Smooth muscle cell of the brain vasculature (primary cell): ENCODE measurements at places on chromosomes 5 and 9.

- no peak for DNase-seq
Observed at GRCh38 chr5:63931836-63932235, 30.4 kb downstream of the HTR1A start.

- DNase-seq = no peak
Observed at GRCh38 chr9:74092491-74092834, 404.7 kb upstream of the RORB start.

- no peak for DNase-seq
Observed at GRCh38 chr5:97094579-97095317, 47.7 kb downstream of the LIX1 start.

- DNase-seq = no peak
Observed at GRCh38 chr9:8860925-8861324, 1061.3 kb upstream of the DMAC1 start.

- no peak for DNase-seq
Observed at GRCh38 chr5:127549551-127549950, 32.1 kb downstream of the PRRC1 start.

GRCh38 chr9:4296217-4296616 is 3.7 kb downstream of the GLIS3 start:
- DNase-seq = no peak

DNA sequence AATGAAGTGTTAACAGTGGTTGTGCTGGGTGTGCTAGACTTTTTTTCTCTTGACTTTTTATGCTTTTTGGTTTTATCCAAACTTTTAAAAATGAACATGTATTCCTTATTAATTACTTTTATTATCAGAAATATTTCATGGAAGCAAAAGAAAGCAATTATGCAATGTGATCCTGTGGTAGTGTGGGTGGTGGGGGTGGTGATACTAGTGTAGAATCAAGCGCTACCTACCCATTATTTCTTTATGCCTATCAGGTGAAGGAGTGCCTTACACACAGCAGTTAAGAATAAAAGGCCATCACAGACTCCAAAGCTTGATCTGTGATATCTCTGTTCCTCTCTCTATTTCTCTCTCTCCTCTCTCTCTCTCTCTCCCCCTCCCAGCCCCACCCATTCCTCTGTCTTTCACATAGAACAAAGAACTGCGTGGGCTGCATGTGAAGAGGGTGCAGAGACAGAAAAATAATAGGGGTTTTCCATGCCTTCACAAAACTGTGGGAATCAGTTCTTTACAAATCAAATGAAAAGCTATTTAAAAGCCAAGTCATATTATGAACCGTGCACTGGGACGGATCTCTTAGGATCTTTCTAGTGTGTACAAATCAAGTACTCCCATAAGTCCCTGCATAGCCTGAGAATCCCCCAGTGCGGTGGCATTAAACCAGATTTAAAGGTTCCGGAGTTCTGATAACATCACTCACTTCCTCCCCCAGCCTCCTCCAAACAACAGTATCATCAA is 351.2 kb downstream of the RAB3C start:
- no peak for DNase-seq

DNA sequence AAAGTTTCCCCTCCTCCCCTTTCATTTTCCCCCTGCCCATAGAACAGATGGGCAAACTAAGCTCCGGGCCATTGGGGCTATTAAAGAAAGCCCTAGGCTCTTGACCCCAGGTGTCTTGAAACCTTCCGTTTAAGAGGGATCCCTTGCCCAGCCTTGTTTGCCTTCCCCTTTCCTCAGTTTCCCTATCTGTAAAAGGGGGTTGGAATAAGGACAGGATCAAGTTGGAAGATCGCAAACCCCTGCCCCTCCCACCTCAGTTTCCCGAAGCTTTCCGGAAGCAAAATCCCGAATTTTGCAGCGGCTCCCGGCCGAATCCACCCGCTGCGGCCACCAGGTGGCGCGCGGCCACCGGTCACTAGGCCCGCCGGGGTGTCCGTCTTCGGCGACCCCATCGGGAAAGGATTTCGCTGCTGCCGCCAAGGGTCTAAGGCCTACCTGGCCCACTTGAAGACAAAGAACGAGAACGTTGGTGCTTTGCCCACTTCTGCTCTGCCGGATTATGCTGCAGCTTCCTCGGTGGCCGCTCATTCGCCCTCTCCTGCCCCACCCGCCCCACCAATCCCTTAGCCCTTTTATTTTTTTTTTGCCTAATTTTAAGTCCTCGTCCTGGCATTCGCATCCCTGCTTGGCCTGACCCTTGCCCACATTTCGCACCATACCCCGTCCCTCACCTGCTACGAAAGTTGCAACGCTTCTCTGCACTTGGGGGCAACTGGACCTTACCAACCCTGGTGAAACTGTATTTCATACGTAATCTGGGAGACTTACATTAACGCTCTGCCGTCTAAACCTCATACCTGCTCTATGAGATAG is 962 bp upstream of the NR6A1 start:
- no peak for DNase-seq

GRCh38 chr9:95313010-95313498 is 4.5 kb downstream of the FANCC start:
- DNase-seq = no peak

DNA sequence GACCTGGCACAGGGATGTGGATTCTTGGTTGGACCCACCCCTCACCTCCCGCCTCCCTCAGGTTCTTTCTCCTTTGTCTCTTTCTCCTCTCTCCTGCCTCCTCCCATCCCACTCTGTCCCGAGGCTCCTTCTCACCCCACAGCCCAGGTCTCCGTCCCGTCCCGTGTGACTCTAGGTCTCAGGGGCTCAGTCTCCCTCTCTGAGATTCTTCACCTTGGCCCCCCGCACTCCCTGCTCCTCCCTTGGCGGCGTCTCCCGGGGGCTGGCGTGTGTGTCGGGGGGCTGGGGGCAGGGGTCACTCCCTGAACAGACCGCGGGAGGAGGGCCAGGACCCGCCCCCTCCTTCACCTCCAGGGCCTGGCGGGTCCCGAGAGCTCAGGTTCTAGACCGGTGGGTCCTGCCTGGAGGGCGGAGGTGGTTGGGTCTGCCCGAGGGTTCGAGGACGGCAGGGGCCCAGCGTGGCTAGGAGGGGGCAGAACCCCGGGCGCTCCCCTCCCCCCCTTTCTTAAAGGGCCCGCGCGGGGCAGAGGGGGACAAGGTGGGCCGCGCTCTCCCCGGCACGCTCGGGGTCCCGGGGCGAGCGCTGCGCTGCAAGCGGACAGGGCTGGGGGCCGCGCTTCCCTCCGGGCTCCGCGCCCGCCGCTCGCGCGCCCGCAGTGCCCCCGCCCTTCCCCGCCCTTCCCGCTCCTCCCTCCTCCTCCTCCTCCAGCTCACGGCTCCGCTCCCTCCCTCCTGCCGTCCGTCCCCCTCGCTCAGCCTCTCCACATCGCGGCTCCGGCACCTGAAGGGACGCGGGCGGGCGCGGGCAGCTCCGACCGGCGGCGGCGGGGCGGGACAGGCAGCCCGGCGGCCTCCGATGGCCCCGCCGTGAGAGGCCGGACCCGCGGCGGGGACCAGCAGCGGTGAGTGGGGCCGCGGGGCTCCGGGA is at the start of gene PSD2:
Gene PSD2, plus strand, starts transcription at position 735 of the 928 bp plus-strand sequence. CDS start 13,633 bp downstream, outside the sequence.
- no peak for DNase-seq

DNA sequence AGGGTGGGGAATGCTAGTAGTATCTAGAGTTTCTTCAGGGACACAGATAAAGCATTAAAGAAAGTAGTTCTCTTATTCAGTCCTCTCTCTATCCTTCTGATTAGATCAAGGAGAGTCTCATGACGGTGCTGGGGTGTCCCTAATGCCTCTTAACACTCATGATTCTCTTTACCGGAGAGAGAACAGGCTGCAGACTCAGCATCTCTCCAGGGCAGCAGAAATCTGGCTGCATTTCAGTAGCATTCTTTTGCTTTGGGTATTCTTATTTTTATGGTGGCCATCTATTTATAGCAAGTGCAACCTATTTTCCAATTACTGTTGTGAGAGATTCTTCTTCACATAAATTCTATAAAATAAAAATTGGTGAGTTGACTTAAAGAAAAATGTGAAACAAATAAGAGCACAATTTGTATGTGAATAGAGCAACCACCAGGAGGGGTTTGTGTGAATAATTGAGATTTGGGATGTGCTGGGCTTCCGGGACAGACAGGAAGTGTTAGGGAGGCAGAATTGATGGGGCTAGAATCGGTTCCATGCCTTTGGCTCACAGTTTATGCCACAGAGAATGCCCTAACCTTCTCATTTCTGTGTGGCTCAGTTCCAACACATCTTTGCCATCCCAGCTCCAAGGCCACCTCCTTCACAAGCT is 23.8 kb upstream of the BOD1 start:
- no peak for DNase-seq

DNA sequence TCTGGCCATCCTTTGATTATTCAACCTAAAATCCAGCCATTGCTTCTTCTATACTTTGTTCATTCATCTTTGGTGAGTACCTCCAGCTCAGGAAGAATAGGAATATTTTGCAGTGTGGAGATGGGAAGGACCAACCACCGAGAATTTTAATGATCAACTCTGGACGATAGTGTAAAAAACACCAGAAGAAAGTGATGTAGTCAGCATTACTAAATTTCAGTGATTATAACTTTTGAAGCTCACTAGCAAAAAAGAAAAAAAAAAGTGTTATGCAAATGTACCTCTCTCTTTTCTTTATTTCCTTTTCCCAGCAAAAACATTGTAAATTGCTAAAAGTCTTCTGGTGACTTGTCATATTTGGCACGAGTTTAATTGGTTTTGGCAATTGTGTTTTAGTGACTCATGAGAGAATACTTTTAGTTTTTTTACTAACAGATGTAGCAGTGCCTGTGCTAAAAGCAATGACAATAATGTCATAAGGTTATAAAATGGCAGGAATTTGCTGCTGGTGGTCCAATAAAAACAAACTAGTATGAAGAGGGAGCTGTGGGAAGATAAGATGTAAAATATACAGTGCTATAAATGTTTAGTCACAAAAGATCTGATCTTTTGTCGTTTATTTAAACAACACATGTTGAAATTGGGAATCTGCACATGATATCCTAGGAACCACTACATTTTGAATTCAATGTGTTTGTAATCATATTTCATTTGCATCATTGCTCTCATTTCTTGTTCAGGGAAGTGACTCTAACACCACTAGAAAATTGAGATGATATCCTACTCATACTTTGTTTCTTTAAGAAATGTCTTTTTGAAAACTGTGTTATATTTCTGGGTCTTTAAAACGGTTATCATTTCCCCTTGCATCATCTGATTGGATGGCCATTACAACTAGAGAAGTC is 81.3 kb upstream of the ERCC6L2 start:
- DNase-seq = peak; percentile 76

- DNase-seq = no peak
Observed at GRCh38 chr5:91027405-91028139, 355.5 kb downstream of the ARRDC3 start.

GRCh38 chr5:65305913-65306312 is 175.8 kb downstream of the ADAMTS6 start:
- DNase-seq = no peak

DNA sequence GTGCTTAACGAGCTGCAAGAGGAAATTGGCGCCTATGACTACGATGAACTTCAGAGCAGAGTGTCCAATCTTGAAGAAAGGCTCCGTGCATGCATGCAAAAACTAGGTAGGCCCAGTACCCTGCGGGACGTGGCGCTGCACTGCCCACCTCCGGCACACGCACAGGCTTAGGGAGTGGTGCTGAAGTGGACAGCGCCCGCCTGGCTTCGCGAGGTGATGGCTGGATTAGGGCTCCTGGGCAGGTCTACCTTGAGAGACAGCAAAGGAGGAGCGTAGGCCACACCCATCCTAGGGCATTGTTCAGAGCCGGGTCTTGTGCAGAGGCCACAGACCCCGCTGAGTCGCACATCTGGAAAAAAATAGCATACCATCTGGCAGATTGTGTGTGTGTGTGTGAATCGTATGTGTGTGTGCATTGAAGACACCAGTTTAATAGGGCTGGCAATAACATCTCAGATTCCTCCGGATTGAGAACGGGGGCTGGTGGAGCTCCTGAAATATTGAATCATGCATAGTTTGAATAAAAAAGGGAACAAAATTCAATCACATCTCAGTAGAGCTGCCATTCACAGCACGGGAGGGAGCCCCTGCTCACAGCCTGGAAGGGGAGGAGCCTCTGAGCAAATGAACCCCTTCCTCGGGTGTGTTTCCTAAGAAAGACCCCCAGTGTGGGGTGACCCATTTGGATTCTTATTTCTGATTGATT is 11.1 kb downstream of the OLFM1 start:
- no peak for DNase-seq

GRCh38 chr5:59562756-59563389 is 330.7 kb downstream of the PDE4D start:
- DNase-seq = no peak

DNA sequence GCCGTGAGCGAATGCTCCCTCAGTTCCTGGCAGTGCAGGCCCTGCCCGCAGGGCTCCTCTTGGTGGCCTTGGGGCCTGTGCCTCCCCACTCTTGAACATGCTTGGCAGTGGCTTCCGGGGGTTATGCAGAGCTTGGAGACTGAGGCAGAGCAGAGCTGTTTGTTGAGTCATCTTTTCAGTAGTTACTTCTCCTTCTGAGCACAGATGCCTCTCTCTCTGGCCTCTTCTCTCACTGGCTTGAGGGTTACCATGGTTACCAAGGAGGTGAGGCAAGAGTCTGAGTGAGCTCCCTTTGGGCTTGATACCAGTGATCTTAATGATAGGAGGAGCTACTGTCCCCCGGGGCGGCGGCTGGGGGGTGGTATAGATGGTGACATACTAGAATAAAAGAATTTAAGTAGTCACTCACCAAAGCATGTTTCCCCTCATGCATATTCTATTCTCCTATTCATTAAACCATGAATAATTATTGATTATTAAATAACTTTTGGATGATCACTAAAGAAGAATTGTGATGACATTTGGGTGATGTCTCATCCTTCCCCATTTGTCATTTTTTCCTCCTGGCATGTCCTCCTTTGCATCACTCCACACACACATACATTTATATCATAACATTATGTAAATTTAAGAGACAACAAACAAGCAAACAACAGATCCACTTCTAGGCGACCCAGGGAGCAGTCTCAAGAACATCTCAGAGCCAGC is 111.1 kb downstream of the ARHGAP26 start:
- DNase-seq = no peak

DNA sequence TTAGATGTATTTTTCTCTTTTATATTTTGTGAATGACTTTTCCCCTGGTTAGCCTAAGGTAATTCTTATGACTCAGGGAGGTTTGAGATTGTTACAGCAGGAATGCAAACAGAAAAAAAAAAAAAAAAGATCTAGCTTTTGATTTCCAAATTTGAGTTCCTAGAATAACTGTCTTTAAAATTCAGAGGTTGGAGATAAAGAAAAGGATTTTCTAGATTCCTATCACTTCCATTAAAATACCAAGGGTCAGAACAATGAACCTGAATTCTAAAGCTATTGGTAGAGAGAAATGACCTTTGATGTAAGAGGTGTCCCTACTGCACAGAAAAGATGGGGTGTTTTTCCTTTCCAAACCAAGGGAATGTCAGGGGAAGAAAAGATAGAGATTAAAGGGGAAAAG is 262.5 kb downstream of the DOCK8 start:
- no peak for DNase-seq

- no peak for DNase-seq
Observed at GRCh38 chr9:125646621-125647100, 60.3 kb downstream of the MAPKAP1 start.

- no peak for DNase-seq
Observed at GRCh38 chr5:168916266-168916665, 337.1 kb upstream of the PANK3 start.

GRCh38 chr9:131148966-131149687 is 23.7 kb downstream of the NUP214 start:
- DNase-seq = no peak
